ENCODE measurements at places on chromosomes 13 and 19. TPM values are rescaled to one million over a fixed set of nuclear protein-coding genes. Genes with fewer than 3 reads are reported as not detected.

Gene C19orf18
- not detected for total RNA-seq

Gene LACC1
- total RNA-seq: 13.6 TPM

Gene ZNF8
- 6.5 TPM for total RNA-seq

Gene CLEC11A
- 17.7 TPM for total RNA-seq

Gene ZNF418
- total RNA-seq: 6.8 TPM

Gene CEACAM7
- not detected for total RNA-seq

Gene CCDC97
- total RNA-seq: 10.8 TPM

Gene URAD
- total RNA-seq: not detected

Gene ZNF799
- total RNA-seq: 4.4 TPM

Gene PSG2
- not detected for total RNA-seq

Gene SIGLEC12
- not detected for total RNA-seq

Gene ZNF578
- 9.8 TPM for total RNA-seq

Gene NRTN
- not detected for total RNA-seq

Gene PCDH9
- 4.1 TPM for total RNA-seq

Gene CFAP97D2
- total RNA-seq: not detected

Gene PINLYP
- total RNA-seq: 3.8 TPM

Gene OR10H1
- not detected for total RNA-seq

Gene ATP12A
- total RNA-seq: under 0.01 TPM

Gene ARGLU1
- total RNA-seq: 46.5 TPM

Gene ITGBL1
- 100 TPM for total RNA-seq

Gene DLL3
- 0.13 TPM for total RNA-seq

Gene LRRC25
- total RNA-seq: 0.39 TPM

Gene TTC9B
- total RNA-seq: not detected

Gene NKPD1
- total RNA-seq: not detected

Gene HIPK4
- total RNA-seq: 0.39 TPM

Gene FREM2
- not detected for total RNA-seq

Gene ERCC1
- total RNA-seq: 77.5 TPM

Gene OR7C1
- not detected for total RNA-seq

Gene RAB3D
- total RNA-seq: 12.9 TPM

Gene ITPKC
- 10.8 TPM for total RNA-seq

Gene UHRF1
- total RNA-seq: 17.9 TPM

Gene FPR1
- total RNA-seq: not detected

Gene CYP2F1
- total RNA-seq: not detected

Gene GRIK5
- total RNA-seq: 0.26 TPM

Gene CEACAM21
- not detected for total RNA-seq

Gene SYCN
- total RNA-seq: not detected

Gene ADGRE1
- total RNA-seq: not detected

Gene S1PR5
- total RNA-seq: under 0.01 TPM

Gene CLDND2
- not detected for total RNA-seq

Gene SULT2A1
- total RNA-seq: not detected

Gene ARHGEF1
- total RNA-seq: 27.0 TPM

Gene ZNF878
- 0.52 TPM for total RNA-seq

Gene NLRP4
- not detected for total RNA-seq

Gene SLC15A1
- total RNA-seq: not detected

Gene SIGLEC14
- not detected for total RNA-seq

Gene ZNF497
- 1.5 TPM for total RNA-seq

Gene EXOC3L2
- total RNA-seq: under 0.01 TPM

Gene VSIG10L
- 0.52 TPM for total RNA-seq

Gene ZNF30
- total RNA-seq: 3.7 TPM

Gene LATS2
- 36.4 TPM for total RNA-seq
